ENCODE measurements at places on chromosomes 7 and 10.

- DNase-seq = no peak
Observed at GRCh38 chr7:155497149-155497901, 39.4 kb downstream of the EN2 start.

DNA sequence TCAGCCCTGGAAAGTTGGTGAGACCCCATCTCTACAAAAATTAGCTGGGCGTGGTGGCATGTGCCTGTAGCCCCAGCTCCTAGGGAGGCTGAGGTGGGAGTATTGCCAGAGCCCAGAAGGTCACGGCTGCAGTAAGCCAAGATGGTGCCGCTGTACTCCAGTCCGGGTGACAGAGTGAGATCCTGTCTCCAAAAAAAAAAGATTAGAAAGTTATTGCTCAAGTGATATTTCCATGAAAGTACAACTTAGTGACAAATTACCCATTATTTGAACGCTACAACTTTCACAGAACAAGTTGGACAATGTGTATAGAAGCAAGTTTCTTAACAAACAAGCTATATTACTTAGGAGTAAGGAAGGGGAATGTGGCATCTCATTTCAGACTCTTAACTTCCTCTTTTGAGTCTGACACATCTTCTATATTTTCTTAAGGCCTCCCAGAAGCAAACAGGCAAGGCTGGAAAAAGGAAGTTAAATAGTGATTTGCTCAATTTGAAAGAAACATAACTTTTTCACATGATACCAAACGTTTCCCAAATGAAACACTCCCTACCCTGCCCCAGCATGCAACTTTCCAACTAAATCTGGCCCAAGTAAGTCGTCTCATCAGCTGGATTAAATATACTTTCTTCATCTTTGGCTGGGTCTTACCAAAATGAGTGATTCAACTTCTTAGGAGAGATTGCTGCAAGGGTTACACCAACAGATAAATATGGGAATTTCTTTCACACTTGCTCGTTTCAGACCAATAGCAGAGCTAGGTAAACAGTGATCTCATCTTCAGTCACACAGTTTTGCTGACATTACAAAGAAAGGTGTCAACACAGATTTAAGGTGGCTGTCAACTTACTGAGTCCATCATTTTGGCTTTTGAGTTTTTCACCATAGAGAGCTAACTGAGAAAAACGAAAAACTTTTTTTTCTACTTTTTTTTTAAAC, 66.3 kb upstream of the KLF6 start:
- DNase-seq = no peak

- no peak for DNase-seq
Observed at GRCh38 chr7:28718545-28718944, 239.6 kb downstream of the TRIL start.

DNA sequence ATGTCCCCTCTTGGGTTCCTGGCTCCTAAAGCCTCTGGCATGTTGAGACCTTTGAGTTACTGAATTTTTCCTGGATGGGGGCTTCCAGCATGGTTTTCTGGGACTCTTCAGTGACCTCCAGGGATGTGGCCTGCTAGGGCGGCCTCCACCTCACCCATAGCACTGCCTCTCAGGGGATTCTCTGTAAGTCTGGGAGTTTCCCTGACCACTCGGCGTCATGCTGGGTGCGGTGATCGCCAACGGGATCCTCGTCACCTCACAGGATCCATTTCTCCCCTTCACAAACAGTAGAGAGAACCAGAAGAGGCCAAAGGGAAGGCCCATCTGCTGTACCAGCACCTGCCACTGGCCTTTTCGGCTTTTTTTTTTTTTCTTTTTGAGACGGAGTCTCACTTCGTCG, 84.3 kb downstream of the NPTX2 start:
- DNase-seq = no peak

GRCh38 chr10:131947631-131948347, 33.9 kb downstream of the BNIP3 start:
- DNase-seq = no peak

All from activated CD8-positive, alpha-beta memory T cell treated with anti-CD3 and anti-CD28 coated beads for 1 hour (primary cell).